HuH-7.5 (cell line): ENCODE measurements at places on chromosomes 1 and 21.
A peak's percentile ranks its signal among the peaks of the same experiment; 100 is the strongest.

DNA sequence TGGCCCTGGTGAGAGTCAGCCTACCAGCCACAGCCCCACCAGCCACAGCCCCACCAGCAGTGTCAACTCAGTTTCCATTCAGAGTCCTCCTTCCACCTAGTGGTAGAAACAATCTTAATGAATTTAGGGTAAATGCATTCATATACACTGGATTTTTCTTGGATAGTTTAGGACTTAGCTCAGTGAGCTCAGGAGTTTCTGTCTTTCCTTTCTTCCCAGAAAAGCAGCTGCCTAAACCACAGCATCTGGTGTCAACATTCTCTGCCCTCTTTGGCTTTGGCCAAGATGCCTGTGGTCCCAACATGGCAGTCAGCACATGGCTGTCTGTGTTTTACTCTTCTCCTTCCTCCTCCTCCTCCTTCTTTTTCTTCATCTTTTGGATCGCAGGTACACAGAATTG is 94.0 kb downstream of the CLIC6 start:
- DNase-seq: no peak

DNA sequence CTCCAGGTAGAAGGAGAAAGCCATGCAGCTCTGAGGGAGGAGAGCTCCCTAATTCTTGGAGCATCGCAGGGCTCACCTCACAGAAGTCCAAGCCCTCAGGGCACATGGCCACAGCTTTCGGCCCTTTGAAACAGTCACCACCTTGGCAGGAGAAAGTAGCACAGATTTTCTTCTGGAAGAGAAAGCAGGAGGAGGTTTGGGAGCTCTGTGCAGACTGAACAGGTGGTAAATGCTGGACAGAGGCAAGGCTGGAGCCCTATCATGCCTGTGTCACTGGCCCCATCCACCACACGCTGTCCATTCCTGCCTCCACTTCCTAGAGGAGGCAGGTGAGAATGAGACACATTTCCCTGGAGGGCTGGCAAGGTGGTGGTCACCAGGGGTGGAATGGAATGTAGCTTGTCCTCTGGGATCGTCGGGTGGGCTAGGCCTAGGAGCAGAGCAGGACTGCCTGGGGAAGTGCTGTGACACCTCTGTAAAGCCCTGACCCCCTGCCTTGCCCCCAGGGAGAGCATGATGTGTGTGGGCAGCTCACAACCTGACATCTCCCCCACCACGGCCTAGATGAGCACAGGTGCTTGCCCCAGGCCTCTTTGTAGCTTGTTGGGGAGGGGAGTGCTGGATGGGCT is 2.8 kb upstream of the INPP5B start:
- DNase-seq: no peak

DNA sequence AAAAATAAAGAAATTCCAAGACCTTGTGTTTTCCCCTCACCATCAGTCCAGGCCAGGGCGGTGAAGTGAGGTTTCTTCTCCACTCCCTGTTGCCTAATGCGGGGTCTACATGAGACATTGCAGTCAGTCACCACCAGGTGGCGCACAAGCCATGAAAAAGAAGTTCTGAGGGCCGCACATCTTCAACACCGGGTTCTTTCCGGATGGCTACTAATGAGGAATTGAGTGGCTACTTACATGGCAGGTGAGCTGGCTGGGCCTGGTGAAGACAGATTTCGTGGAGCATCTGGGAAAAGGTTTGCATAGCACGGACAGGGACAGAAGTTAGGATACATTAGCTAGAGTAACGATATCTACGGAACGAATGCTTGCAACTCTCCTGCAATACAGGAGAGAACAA is 15.8 kb upstream of the S100A11 start:
- DNase-seq: peak; percentile 50

- no peak for DNase-seq
Observed at GRCh38 chr1:228867951-228868730, 132.9 kb downstream of the RHOU start.

DNA sequence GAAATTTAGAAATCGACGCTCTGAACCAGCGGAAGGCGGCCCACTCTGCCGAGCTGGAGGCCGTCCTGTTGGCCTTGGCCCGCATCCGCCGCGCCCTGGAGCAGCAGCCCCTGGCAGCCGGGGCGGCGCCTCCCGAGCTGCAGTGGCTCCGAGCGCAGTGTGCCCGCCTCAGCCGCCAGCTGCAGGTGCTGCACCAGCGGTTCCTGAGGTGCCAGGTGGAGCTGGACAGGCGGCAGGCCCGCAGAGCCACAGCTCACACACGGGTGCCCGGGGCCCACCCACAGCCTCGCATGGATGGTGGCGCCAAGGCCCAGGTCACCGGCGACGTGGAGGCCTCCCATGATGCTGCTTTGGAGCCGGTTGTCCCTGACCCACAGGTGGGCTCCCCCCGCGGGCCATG is 47.0 kb upstream of the DIP2A start:
- no peak for DNase-seq

GRCh38 chr21:38667291-38667870 is 138.3 kb upstream of the ETS2 start:
- DNase-seq: no peak

DNA sequence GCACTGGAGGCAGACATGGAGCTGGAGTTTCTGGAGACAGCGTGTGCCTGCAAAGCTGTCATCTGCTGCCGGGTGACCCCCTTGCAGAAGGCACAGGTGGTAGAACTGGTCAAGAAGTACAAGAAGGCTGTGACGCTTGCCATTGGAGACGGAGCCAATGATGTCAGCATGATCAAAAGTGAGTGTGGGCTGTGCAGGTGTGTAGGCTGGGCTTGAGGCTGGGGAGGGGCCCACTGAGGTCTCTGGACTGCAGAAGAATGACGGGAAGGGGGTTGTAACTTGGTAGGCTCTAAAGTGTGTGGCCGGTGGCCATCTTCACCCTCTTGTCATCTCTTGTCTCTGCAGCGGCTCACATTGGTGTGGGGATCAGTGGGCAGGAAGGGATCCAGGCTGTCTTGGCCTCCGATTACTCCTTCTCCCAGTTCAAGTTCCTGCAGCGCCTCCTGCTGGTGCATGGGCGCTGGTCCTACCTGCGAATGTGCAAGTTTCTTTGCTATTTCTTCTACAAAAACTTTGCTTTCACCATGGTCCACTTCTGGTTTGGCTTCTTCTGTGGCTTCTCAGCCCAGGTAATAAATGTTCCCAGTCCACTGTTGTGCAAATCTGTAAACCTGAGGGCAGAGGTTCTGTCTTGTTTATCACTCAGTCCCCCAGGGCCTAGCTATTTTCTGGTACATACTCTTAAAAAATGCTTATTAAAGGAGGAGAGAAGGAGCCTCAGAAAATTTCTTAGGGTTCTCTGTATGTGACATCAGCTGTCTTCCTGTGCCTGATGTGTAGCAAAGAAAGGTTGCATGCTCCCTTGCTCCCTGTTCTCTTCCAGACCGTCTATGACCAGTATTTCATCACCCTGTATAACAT is 19.9 kb downstream of the ATP8B2 start:
- no peak for DNase-seq

GRCh38 chr1:11943619-11944018 is 9.1 kb downstream of the PLOD1 start:
- no peak for DNase-seq

GRCh38 chr1:29889776-29890175 is 653.5 kb downstream of the PTPRU start:
- no peak for DNase-seq

GRCh38 chr1:83632906-83633305 is 366.0 kb downstream of the TTLL7 start:
- no peak for DNase-seq
